Hematopoietic multipotent progenitor cell treated with erythropoietin and hydrocortisone succinate and interleukin-3 and kit ligand, for 4 days (in vitro differentiated cells): ENCODE measurements at places on chromosomes 2 and 18.

DNA sequence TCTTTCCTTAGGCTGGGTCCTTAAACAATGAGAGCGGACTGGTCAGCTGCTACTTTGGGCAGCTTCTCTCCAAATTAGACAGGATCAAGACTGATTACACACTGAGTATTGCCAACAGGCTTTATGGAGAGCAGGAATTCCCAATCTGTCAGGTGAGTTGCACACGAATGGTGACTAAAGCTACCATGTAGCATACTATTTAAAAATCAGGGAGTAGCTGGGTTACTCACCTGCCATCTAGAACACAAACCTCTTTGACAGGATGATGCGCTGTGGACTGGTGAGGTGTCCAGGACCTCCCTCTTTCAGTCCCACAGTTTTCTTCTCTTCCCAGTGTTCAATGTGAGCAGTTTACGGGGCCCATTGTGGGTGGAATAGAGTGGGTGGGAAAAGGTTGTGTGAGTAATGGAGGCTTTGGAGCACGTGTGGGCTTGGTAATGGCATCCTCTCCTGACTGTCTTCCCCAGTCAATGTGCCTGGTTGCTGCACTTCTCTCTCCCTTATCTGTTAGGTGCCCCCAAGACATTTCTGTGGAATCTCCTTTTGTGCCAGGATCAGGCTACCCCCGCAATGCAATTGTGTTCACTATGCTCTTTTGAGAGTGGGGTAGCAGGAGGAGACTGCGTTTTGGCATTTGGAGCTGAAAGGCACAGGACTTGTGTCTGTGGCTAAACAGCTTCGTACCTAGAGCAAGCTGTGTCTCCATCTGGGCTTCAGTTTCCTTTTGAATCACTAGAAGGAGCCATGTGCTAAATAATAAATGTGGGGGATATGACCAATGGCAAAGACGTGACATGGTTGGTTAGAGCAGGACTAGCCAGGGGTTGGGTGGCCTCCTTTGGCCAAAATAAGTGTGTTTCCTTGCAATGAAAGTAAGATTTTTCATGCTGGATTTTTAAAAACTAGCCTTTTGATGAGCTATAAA is 17.7 kb downstream of the SERPINB12 start:
- no peak for DNase-seq

GRCh38 chr18:60176259-60176658 is 196.3 kb downstream of the MC4R start:
- DNase-seq: no peak

DNA sequence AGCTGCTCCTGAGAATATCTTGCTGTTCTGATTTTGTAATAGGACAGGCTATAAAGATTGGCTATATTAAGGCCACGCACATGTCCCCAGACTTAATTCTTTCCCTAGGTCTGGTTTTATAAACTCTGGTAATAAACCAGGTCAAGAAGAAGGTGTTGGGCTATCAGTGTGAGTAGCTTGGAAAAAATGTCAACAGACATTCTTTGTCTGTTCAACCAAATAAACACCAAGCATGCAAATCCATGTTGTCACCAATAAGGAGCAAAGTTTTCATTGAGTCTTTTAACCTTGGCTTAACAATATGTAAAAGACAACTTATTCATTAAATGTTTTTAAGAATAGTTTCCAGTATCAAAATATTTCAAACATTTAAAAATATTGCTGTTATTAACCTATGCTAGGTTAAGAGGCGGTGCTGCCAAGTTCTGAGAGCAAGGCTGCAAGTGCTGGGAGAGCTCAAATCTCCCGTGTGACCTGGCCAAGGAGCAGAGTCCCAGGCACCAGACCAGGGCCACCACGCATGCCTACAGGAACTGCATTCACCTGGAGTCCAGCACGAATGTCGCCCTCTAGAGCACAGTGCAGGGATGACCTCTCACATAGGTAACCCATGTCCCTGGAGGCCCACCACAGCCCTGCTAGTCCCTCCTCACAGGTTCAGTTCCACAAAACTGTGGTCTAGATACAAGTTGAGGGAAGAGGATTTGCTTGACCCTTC is 120.5 kb upstream of the POU3F3 start:
- peak; percentile 60 for DNase-seq

- DNase-seq: no peak
Observed at GRCh38 chr2:172279813-172280212, 147.6 kb upstream of the ITGA6 start.

DNA sequence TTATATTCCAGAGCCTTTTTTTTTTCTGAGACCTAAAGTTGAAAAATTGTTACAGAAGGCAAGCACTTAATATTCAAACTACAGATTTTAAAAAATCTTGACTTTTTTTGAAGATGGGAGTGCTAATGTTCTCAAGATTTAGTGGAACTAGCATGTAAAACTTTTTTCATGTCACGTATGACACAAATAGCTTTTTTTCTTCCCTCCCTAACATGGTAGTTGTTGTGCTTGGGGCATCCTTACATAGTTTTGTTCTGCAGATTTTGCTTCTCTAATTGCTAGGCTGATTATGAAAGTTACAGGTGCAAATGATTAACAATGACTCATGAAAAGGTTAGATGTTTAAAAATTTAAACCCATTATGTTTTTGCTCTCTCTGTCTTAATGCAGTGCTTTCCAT is 3.0 kb downstream of the EML6 start:
- DNase-seq: no peak

DNA sequence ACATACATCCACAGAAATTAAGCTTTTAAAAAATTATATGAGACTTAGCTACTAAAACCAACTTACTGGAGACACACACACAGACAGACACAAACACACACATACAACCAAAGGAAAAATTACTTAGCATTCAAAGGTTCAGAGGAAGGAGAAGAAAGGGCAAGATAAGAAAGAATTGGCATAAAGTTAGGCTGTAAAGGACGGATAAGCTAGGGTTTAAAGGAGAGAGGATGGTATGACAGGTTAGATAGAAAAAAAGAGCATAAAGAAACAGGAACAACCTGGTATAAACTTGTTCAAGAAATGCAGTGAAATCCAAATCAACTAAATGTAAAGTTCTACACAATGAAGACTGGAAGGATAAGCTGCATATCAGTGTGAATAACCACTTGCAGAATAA is 73.4 kb downstream of the SLC66A3 start:
- DNase-seq: peak; percentile 87
